Hematopoietic multipotent progenitor cell treated with erythropoietin and hydrocortisone succinate and interleukin-3 and kit ligand, for 4 days (in vitro differentiated cells): ENCODE measurements at places on chromosomes 7 and 10.

- DNase-seq: no peak
Observed at GRCh38 chr7:99272476-99273045, at the start of gene MYH16. Gene MYH16, plus strand, starts transcription at chr7:99272839.

DNA sequence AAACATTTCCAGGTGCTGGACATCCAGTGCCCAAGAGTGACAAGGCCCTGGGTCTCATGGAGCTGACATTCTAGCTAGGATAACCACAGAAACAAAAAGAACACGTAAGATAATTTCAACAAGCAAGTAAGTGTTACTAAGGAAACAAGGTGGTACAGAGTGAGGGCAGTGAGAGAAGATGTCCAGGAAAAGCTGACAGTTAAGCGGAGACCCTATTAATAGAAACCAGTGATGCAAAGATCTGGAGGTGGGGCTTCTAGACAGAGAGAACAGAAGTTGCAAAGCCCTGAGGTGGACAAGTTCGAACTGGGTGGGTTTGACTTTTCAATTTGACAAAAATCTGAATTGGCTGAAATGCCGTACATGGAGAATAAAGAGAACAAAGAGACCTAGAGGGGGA lies 96.3 kb downstream of the TRIL start:
- DNase-seq: no peak

DNA sequence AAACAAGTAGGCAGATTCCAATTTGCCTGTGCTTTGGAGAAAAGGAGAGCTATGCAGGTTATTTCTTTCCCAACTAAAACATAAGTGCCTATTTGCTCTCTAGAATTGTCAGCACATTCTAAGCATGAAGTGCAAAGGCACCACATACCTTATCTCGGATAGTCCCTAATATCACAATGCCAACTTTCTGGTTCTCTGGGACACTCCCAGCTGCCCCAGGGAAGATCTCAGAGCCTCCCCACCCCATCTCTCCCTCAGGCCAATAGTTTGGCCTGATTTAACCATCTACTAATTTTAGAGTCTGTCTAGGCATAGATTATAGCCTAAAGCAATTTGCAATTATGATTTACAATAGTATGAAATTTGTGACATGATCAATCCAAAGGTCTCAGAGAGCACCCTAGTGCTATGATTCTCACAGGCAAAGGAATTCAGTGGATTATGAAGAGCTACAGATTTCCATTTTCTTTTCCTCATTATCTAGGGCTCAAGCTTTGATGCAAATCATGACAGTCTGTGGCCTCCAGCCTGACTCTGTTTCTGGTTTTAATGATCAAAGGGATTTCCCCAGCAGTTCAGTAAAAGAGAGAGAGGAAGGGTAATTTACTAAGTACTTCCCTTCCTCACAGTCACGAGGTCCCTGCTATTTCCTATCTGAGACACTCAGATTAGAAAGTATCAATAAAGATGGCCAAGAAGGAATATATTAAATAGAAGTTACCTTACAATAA lies 29.0 kb upstream of the IL6 start:
- DNase-seq: no peak

DNA sequence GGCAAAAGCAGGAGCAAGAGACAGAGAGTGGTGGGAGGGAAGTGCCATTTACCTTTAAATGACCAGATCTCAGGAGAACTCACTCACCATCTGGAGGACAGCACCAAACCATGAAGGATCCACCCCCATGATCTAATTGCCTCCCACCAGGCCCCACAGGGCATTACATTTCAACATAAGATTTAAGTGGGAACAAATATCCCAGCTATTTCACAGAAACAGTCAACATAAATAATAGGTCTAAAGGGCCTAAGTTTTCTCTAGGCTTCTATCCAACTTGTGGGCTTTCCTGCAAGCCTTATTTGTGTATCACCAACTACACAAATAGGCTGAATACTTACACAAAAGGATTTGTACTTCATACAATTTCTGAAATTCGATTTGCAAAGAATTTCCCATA lies 196.8 kb upstream of the POT1 start:
- no peak for DNase-seq

DNA sequence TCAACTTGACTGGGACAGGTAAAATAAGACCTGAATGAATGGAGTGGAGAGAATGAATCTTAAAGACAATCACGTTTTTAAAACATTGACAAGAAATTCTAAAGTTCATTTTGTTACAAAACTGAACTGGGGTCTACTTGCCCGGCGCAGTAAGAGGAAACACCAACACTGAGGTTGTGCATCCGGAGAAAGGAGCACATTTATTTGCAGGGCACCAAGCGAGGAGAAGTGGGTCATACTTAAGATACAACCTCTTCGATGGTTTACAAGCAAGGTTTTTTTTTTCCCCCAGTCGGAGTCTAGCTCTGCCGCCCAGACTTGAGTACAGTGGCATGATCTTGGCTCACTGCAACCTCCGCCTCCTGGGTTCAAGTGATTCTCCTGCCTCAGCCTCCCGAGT lies 3.4 kb upstream of the REPIN1 start:
- DNase-seq: no peak

DNA sequence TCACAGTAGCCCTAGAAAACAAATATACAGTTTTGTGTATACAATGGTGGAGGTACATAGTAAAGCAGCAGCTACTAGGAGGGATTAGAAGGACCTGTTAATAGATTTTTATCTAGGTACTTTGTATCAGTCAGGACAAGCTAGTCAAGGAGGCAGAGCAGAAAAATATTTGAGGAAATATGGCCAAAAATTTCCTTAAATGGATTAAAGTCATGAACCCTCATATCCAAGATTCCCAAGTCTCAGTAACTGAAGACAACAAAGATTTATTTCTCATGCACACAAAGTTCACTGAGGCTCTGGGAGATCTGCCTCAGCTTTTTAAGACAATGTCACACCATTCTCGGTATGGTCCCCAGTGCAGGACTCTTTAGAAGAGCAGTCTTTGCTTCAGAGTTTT lies 28.1 kb upstream of the ARMC3 start:
- no peak for DNase-seq

GRCh38 chr7:100691676-100692577 lies 2.1 kb downstream of the GIGYF1 start:
- DNase-seq: peak; percentile 93

DNA sequence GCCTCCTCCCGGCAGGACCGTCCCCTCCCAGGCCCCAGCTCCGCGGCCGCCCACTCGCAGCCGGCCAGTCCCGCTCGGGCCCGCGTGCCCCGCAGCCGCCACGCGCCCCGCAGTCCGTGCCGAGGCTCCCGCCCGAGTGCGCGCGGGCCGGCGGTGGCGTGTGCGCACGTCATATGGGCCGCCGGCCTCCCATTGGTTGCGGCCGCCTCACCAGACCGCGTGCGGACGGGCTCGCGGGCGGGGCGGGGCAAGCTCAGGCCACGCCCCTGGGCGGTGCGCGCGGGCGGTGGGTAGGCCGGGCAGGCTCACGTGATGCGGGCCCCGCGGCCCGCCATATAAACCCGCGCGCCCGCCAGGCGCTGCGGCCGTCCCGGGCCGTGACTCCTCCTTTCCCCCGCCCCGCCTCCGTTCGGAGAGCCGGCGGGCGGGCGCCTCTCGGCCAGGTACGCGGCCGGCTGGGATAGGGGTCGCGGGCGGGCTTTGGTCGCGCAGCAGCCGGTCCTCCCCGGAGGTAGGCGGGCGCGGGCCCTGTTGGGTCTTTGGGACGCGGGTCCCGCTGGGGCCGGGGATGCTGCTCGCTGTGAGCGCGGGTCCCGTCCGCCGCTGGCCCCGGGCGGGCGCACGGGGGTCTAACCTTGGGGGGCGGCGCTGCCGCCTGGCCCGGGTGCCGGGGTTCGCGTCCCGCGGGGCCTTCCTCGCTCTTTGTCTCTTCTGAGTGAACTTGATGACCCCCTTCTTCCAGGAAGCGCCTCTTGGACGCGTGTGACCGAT lies at the start of gene INSIG1:
INSIG1 (plus strand) TSS at position 362 of the 771 bp plus-strand sequence; CDS start at position 770, 408 bp downstream.
- DNase-seq: peak; percentile 96

DNA sequence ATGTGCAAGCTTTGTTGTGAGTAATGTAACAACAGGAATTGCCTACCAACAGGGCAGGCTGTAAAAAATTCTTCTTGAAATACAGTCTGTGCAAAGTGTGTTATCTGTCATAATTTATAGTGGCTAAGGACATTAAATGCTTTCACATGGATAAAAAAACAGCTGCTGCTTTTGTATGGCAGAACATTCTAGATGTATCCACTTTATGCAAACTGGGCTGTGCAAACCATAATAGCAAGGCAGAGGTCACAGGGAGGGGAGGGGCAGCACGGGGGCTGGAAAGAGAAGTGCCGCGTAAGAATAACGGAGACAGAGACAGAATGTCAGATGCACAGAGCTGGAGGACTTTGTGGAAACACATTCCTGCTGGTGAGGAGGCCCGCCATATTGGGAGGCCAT lies 86.1 kb downstream of the VOPP1 start:
- no peak for DNase-seq

DNA sequence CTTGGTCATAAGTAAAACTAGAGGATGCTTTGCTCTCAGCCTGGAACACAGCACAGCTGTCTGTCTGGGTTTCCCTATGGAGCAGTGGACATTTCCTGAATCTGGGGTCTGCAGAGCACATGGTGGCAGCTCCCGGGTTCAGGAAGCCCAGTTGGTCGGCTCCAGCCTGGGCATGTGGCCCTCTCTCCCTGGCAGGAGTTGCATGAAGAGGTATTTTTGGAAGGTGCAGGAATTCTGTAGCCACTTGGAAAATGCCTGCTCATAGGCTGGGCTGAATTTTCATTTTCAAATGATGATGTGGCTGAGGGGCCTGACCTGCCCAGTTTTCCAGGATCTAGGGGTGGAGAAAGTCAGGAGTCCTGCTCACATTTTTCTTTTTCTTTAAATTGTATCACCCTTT lies 6.7 kb upstream of the TPST1 start:
- DNase-seq: no peak

- DNase-seq: peak; percentile 81
Observed at GRCh38 chr7:130758429-130759056, 24.5 kb upstream of the KLF14 start.

DNA sequence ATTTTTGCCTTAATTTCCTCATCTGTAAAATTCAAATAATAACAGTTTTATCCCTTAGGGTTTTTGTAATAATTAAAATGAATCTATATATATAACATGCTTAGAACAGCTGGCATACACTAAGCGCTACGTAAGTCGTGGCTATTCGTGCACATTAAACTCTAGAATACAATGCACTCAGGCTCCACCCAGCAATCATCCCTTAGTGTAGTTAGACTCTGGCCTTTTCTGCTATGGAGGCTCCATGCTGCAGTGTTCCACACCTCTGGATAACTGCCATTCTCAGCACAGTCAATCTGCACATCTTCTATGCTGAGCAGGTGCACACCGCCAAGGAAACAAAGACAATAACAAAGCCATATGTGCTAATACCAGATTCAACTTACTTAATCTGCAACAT lies 92.9 kb downstream of the IPMK start:
- DNase-seq: no peak

- DNase-seq: no peak
Observed at GRCh38 chr7:7709291-7709690, 9.1 kb downstream of the RPA3 start.

DNA sequence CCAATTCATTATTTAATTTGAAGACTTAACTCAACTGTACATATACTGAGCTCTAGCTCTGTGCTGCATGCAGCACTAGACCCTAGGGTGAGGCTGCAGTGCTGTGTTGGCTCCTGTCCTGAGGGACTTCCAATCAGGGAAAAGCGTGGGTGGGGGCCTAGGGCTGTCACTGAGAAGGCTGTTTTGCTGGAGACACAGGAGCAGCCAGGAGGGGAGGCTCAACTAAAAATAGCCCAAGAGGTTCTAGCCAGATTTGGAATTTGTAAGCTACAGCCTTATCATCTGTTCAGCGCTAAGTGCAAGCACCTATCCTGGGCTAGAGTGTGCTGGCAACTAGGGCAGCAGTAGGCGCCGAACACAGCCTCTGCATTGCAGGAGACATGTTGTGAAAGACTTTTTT lies 121.1 kb downstream of the VWC2 start:
- no peak for DNase-seq
